Stimulated activated CD8-positive, alpha-beta memory T cell treated with anti-CD3 and anti-CD28 coated beads, Interleukin-4, amount 100 ng/mL, for 4 hours (primary cell): ENCODE measurements at places on chromosomes 6 and 20.
A peak's percentile ranks its signal among the peaks of the same experiment; 100 is the strongest.

DNA sequence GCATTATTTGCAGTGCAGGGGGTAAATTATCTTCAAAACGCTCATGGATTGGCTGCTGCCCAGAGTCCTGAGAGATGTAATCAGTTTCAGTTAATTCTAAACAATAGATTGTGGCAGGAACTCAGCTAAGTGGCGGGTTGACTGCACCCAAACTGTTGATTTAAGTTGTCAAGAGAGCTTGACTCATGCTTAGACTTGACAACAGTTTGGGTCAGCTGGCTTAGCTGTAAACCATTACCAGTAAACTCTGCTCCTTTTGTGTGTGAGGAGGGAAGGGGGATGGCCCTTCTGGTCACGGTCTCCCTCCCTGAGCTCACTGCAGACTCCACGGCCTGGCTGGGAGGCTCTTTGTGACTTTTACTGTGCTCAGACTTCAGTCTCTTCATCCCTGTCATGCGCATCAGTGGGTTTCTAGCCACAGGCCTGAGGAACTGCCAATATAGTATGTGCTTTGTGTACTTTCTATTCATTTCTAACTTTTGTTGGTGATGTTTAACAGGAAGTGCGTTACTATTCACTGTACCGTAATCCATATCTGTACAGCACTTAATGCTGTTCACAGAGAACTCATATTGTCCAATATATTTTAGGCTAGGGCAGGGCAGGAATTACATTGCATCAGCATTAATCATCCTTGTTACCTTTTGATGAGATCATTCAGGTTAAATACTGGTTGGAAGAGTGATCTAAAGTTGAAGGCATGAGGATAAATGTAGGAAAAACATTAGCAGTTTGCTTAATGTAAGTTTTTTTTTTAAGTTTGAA, 488.3 kb downstream of the CDKAL1 start:
- DNase-seq: no peak

DNA sequence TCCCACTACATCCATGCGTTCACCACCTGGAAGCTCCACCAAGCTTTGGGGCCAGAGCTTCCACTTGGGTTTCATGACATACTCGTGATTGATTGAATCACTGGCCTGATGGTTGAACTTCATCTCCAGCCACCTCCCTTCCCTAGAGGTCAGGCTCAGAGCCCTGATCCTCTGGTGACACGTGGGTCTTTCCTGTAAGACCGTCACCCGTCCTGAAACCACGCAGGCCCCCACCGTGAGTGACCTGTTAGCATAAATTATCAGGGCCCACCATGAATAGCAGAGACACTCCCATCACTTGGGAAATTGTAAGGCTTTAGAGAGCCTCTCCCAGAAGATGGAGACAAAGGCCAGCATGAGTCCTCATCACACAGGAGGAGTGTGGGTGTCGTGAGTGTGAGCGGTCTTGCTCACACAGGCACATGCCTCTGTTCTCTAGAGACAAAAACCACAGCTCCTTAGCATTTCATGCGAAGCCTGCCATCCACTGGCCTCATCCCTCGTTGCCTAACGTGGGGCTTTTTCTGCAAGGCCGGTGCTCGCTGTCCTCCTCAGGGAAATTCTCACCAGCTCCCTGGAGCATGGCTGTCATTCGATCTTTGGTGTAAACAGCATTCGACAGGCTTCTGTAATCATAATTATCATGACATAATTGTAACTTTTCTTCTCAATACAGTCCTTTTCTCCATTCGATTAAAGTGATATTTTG, 65.1 kb upstream of the DUSP22 start:
- no peak for DNase-seq

GRCh38 chr6:45816674-45817297, 198.9 kb downstream of the CLIC5 start:
- no peak for DNase-seq

DNA sequence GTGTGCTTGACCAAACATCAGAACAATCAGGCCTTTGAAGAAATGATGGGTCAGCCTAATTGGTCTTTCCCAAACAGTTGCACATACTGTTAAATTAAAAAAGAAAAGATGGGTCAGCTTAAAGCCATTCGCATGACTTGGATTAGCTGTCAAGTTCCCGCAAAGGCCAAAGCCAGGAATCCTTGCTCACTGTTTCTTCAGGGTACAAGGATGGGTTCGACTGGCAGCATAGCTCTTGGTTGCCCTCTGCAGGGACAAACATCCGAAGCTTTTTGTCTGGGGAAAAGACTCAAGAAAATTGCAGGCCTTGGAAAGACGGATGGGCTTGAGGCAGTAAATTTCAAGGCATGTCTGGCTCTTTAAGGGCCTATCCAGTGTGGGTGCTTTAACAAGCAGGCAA, 168.0 kb downstream of the HDGFL1 start:
- no peak for DNase-seq

DNA sequence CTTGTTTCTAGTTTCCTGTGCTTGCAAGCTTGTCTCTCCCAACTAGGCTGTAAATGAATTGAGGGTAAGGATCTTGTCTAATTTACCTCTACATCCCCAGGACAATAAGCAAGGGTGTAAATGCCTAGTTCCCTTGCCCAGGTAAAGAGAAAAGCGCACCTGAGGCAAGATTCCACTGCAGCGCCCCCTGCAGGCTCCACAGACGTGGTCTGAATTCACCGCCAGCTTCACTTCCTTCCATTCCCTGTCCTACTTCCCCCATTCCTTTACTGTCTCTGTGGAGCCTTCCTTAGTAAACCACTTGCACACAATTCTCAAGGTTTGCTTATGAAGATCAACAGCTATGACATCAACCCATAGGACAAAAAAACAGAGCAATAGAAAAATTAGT, 42.3 kb downstream of the ANKEF1 start:
- DNase-seq: no peak

DNA sequence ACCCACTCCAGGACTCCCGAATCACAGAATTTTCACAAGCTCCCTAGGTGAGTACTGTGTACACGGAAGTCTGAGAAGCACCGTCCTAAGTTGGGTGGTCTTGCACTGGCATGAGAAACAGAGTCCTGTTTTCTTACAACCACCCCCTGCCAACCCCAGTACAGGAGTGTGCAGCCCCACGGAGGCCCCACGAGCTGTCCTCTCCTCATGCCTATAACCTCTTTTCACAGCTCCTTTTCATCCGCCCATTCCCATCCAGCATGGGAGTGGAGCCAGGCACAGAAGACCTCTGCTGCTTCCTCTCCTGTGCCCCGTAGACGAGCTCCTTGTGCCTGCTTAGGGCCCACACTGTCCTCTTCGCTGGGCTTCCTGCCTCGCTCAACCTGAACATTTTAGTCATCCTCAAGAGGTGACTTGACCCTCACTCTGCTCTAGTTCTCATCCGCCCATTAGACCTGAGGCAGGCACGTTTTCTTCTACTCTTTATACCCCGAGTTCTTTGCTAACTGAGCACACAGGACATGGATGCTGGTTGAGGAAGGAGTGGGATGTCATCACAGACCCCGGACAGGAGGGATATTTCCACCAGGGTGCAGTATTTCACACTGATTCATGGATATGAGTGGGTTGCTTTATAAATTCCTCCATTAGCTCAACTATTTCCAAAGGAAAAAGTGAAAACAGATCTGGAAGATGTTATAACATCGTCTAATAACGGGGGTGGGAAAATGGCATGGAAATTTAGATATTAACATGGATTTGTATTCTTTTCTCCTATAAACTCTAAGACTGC, 160.5 kb downstream of the TTLL2 start:
- no peak for DNase-seq

GRCh38 chr6:41779788-41780550, at the start of gene FRS3:
Gene FRS3, minus strand, starts transcription at chr6:41779900. Its CDS starts 2,913 bp downstream, at chr6:41776987.
- DNase-seq: peak; percentile 99

- no peak for DNase-seq
Measured at GRCh38 chr20:25218109-25218486, 22.6 kb downstream of the ENTPD6 start.

GRCh38 chr6:3389390-3390167, 67.3 kb downstream of the SLC22A23 start:
- DNase-seq: no peak

DNA sequence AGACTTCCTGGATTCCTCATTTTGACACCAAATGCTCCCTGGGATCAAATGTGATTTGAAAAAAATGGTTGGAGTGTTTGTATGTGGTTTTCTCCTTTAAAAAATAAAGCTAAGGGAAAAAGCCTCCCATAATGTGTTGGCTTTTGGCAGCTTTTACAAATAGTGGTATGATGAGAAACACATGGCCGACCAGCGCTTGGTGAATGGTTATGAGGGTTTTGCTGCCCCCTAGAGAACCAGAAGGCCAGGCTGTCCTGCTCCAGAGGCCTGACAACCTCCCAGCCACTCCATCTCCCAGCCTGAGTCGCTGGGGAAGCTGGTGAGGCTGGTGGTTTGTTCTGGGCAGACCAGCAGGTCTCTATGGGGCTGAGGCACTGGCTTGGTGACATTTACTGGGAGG, 69.3 kb downstream of the CLIC5 start:
- DNase-seq: no peak
